AG04450 (cell line): ENCODE measurements at places on chromosomes 5 and 9. TPM values are rescaled to one million over a fixed set of nuclear protein-coding genes. Genes with fewer than 3 reads are reported as not detected.

PCDHGA2 gene
- 6.1 and 6.3 TPM in 2 replicates for polyA plus RNA-seq

GRIN1 gene
- polyA plus RNA-seq, result 0.04 TPM in 1 of 2 replicates, not detected in the other

GNG10 gene
- polyA plus RNA-seq, result 87.6 and 108 TPM in 2 replicates

THBS4 gene
- 0.94 and 1.2 TPM in 2 replicates for polyA plus RNA-seq

DMRT3 gene
- polyA plus RNA-seq, result not detected in 2 replicates

C5orf52 gene
- not detected in 2 replicates for polyA plus RNA-seq

CHSY3 gene
- polyA plus RNA-seq, result 0.43 and 0.67 TPM in 2 replicates

PCSK5 gene
- polyA plus RNA-seq, result 1.4 and 1.6 TPM in 2 replicates

PCDHGB6 gene
- 3.3 and 3.8 TPM in 2 replicates for polyA plus RNA-seq

ZNF474 gene
- polyA plus RNA-seq, result 0.37 TPM in 2 replicates

PDCD1LG2 gene
- polyA plus RNA-seq, result 31.5 TPM in 2 replicates

HTR4 gene
- not detected in 2 replicates for polyA plus RNA-seq

MINAR2 gene
- not detected in 2 replicates for polyA plus RNA-seq

GRCh38 chr9:38622288-38622674 lies 1.9 kb upstream of the ANKRD18A start:
- no peak for DNase-seq

- no peak for DNase-seq
These were observed 123.5 kb downstream of the TARS1 start for GRCh38 chr5:33563983-33564908.

GRCh38 chr9:36485647-36486328 lies 85.7 kb upstream of the RNF38 start:
- no peak for DNase-seq

- peak; percentile 11 for DNase-seq
These were observed 50.6 kb downstream of the DEPDC1B start for GRCh38 chr5:60649288-60649917.

GRCh38 chr5:30069441-30070263 lies 1123.8 kb upstream of the CDH6 start:
- DNase-seq, result no peak

- no peak for DNase-seq
These were observed 376.7 kb upstream of the RORB start for GRCh38 chr9:74120470-74120869.

- no peak for DNase-seq
These were observed 14.5 kb downstream of the FCN2 start for GRCh38 chr9:134895097-134895496.

DNA sequence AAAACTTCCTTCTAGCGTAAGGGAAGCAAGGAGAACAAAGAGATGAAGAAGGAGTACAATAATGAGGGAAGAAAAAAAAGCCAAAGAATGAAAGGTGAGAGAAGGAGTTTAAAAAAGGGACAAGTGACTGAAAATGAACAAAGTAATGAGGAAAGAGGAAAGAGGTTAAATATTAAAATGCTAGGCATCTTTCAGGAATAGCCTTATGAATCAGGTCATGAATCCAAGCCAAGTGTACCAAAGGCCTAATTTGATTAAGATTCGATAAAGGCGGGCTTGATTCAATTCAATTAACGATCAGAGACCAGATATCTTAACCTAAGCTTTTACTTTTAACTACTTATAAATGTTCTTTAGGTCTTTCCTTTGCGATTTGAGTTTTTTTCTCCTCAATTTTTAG lies 141.8 kb upstream of the GNA14 start:
- no peak for DNase-seq

DNA sequence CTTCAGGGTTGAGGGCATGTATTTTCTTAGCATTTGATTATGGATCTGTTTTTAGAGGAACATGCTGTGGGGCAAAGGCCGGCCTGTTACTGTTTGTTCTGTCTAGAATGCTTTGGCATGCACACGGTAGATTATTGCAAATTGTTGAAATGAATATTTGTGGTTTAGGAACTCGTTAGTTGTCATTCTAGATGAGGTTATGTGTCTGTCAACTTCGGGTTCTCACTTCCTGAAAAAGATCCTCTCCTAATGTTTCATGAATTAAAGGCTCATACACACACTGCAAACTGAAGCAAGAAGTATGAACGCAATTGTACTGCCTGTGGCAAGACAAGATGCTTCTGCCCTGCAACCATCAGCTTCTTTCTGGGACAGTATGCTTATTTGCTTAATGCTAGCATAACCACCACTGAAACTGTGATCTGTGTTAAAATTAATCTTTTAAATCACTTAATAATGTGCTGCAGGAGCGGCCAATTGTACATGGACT lies 99.6 kb downstream of the BASP1 start:
- no peak for DNase-seq

DNA sequence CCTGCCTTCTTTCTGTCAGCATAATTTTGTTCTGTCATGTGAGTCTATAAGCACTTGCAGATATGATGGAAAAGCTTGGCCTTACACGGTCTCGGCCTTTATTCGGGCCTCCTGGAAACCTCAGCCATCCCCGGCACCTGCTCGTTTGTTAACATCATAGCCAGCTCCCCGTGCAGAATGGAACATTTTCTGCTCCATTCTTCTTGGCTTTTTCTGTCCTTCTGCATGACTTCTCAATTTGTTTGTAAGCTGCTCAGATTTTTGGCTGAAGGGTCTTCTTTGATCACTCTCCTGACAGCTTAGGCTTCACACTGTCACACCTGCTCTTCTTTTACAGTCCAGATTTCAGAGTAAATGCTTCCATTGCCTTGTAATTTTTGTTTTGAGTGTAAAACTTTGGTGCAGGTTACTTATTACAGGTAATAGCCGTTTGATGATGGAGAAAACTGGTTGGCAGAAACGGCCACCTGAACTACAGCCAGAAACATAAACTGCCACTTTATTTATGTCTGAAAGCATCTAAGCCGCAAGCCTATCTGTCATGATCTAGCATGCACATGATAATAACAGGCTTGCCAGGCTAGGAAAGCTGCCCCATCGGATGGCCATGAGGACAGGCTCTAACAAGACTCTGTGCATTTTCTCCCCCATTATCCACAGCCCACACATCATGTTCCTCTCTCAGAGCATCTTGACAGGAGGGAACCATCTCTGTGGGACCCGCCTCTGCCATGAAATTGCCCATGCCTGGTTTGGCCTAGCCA lies 197.0 kb downstream of the AOPEP start:
- DNase-seq, result no peak

GRCh38 chr9:86614871-86615849 lies 260.9 kb upstream of the TUT7 start:
- peak; percentile 37 for DNase-seq

DNA sequence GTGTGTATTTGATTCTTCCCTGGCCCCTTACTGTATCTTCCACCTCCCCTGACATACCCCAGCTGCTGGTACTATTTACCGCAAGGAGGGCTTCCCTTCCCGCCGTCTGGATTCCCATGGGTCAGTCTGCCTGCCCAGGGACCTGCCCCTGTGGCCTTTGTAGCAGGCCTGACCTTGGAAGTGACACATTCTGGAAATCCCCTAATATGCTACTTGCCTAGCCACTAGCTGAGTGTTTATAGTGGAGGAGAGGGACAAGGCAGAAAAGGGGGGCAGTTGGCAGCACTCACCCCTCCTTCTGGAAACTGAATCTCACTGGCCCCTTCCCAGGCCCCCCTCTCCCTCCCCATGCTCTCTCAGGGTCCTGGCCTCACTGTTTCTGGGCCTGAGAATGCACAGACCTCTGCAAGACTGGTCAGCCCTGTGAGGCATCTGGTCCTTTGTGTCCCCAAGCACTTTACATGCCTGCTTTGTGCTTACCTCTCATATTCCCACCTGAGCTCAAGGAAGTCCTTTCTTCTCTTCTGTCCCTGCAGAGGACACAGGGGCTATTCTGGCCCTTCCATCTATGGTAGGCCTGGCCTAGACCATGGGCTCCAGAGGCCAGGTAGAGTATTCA lies 8.2 kb upstream of the CCL21 start:
- no peak for DNase-seq

GRCh38 chr9:108550106-108550505 lies 305.7 kb downstream of the ACTL7B start:
- DNase-seq, result no peak

GRCh38 chr5:98163796-98164493 lies 609.5 kb upstream of the RGMB start:
- DNase-seq, result no peak

GRCh38 chr9:100216178-100216787 lies 117.2 kb downstream of the INVS start:
- DNase-seq, result no peak

GRCh38 chr5:6718161-6718681 lies 5.0 kb downstream of the TENT4A start:
- DNase-seq, result no peak

DNA sequence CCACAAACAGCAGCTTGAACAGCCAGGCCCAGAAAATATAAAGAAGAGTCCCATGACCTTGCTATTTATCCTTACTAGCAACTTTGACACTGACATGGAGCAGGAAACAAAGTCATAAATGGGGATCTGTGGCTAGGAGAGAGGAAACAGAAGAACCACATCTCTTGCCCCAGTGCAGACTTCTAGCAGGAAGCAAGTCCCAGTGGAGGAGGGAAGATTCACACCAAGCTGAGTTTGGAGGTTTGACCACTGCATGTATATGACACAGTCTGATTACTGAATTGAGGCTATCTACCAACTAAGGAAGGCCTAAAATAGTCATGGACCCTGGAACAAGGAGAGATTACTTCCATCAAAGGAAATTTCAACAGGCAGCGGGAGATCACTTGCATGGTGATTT lies 51.4 kb downstream of the CDH6 start:
- DNase-seq, result no peak

- DNase-seq, result peak; percentile 15
These were observed 128.7 kb downstream of the ATG10 start for GRCh38 chr5:82100303-82101077.

GRCh38 chr5:81748556-81748955 lies 2.3 kb downstream of the SSBP2 start:
- DNase-seq, result no peak

- DNase-seq, result no peak
These were observed 574.7 kb upstream of the MEF2C start for GRCh38 chr5:89457411-89458331.

DNA sequence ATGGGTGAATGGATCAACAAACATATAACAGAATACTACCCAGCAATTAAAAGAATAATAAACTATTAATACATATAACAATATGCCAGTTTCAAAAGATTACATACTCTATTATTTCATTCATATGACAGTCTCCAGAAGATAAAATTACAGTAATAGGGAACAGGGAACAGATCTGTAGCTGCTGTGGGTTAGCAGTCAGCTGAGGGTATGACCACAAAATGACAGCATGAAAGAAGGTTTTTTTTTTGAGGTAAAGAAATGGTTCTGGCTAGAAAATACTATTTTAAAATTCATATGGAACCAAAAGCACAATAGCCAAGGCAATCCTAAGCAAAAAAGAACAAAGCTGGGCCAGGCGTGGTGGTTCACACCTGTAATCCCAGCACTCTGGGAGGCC lies 73.0 kb upstream of the NR5A1 start:
- no peak for DNase-seq

DNA sequence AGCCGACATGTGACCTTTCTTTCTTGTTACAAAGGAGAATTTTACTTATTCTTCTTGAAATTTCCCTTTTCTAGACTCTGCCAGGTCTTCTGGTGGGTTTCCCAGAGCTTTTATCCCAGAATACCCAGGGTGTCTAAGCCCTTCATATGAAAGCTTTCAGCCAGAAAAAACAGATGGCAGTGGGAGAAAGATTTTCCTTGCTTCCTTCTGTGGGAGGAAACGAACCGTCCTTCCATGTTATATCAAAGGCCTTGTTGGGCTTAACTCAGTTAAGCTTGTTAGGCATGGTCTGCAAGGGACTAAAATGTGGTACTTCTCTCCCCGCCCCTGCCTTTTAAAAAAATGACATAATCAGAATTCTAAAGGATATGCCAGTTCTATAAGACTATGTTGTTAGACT lies 47.5 kb downstream of the SPATA31D1 start:
- DNase-seq, result no peak

GRCh38 chr5:141686648-141687416 lies 4.8 kb upstream of the ARAP3 start:
- DNase-seq, result no peak

DNA sequence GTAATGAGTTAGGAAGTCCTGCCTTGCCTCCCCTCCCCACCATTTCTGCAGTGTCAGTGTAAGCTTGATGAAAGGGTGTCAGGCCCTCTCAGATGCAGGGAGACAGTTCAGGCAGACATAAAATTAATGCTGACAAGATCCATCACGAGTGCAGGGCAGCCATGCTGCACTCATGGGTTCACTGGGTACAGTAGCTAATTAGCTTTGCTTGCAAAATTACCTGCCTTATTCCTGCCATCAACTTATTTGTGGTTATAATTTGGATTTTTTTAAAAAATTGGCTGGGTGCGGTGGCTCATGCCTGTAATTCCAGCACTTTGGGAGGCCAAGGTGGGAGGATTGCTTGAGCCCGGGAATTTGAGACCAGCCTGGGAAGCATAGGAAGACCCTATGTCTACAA lies 17.9 kb downstream of the GALNT12 start:
- DNase-seq, result no peak

DNA sequence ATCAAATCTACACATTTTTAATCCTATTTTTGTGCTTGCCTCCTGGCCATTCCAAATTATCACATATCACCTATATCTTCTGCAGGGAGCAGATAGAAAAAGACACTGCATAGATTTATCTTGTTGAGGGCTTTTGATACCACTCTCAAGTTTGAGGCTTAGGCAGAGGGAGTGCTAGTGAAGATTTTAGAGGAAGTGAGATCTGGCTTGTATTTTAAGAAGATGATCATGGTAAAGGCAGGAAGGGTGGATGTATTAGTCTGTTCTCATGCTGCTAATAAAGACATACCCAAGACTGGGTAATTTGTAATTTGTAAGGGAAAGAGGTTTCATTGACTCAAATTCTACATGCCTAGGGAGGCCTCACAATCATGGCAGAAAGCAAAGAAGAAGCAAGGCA lies 220.9 kb upstream of the TUT7 start:
- no peak for DNase-seq

- no peak for DNase-seq
These were observed 118.0 kb downstream of the ESM1 start for GRCh38 chr5:54867310-54867944.

GRCh38 chr9:87855061-87855460 lies 27.6 kb upstream of the SPATA31E1 start:
- no peak for DNase-seq

- no peak for DNase-seq
These were observed 439.5 kb downstream of the EFNA5 start for GRCh38 chr5:107231191-107231590.

GRCh38 chr5:54281960-54282692 lies 28.2 kb downstream of the ARL15 start:
- no peak for DNase-seq

- DNase-seq, result no peak
These were observed 224.4 kb downstream of the NXNL2 start for GRCh38 chr9:88759364-88759763.

DNA sequence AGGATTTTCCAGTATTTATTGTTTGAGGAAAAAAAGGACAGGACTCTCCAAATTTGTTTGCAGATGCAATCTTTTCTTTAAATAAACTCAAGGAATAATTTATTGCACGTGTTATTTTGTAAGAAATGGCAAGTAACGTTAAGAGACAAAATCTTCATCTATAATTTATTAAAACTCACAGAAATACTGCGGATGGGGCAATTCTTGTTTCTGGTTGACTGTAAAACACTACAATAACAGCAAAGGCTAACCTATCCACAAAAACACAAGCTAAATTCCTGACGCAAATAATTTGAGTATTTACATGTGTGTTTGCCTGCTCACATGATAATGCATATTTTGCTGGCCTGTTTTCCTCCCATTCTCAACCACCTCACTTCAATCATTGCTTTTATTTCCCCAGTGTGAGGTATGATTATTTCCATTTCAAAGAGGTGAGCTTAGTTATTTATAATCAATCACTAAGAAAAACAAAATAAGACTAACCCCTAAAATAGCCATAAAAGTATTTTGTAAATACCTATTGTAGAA lies 619.4 kb downstream of the PDE4D start:
- DNase-seq, result no peak
